ENCODE measurements at places on chromosomes 2 and 18.

GRCh38 chr18:3649633-3650426, 199.9 kb downstream of the TGIF1 start:
- DNase-seq: no peak

GRCh38 chr2:207403950-207404349, 125.8 kb upstream of the CREB1 start:
- DNase-seq: no peak

DNA sequence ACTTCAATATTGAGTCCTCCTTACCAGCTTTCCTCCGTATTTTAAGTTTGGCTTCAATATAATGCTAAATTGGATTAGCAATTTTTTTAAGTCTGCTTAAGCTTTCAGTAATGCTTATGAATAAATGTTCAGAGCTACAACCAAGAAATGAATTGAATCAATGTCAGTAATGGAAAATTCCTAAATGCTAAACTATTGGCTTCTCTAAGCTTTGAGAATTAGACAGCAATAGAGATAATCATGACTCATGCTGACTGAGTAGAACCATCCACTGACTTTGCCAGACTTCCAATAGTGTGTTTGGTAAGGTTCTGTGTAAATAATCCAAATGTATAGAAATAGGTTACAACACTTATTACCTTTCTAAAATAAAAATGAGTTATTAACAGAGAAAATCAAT, 8.9 kb upstream of the PDE1A start:
- no peak for DNase-seq

GRCh38 chr2:84319581-84319980, 139.5 kb downstream of the SUCLG1 start:
- no peak for DNase-seq
